ENCODE measurements at places on chromosomes 4 and X.

GRCh38 chr4:20043991-20044390 is 207.7 kb upstream of the SLIT2 start:
- no peak for DNase-seq

DNA sequence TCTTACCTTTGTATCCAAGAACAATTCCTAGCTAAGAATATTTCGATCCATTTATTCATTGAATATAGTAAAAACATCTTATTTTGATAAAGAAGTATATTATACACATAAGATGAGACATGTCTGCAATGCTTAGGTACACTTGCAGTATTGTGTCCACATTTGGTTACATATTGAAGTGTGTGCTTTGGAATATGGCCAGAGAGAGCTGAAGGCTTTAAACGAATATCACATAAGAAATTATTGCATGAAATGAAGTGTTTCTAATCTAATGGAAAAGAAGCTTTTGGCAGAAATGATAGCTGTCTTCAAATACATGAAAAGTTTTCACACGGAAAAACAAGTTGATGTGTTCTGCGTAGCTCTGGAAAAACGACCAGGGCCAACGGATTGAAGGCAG is 516.1 kb upstream of the ZFP42 start:
- DNase-seq, result no peak

- no peak for DNase-seq
Measured at GRCh38 chr4:154590329-154591006, at the start of gene FGA. Gene FGA (minus strand): TSS chr4:154590742. CDS start chr4:154590687, 55 bp downstream.

DNA sequence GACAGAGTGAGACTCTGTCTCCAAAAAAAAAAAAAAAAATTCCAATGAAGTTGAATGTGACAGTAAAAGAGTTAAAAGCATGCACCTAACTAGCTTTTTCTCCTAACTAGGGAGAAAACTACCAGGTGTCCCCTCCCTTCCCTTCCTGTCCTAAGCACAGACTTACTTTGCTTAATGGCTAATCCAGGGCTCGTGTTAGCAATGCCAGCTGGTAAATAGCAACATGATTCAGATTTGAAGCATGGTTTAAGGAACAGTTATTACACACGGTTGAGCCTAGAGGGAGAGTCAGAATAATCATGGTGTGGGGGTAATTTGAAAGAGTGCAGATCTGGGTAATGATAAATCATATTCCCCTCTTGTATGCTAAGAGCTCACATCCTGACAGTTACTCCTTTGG is 338.3 kb downstream of the STIM2 start:
- no peak for DNase-seq
